ENCODE measurements at places on chromosomes 12 and 14.

GRCh38 chr12:34296143-34297041 is 274.1 kb downstream of the ALG10 start:
- DNase-seq, result peak; percentile 0

DNA sequence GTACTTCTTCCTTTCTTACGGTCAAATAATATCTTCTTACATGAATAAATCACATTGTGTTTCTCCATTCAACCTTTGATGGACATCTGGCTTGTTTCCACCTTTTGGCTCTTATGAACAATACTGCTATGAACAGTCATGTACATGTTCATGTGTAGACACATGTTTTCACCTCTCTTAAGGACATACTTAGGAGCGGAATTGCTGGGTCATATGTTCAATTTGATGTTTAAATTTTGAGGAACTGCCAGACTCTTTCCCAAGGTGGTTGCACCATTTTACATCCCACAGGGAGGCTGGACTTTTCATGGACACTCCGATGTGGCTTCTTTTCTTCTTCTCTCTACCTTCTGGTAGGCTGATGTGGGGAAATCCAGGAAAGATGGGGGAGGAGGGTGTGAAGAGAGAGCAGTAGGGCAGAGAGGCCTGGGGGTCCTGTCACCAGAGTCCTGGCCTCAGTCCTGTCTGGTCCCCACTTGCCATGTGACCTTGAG is 16.8 kb downstream of the LGMN start:
- DNase-seq, result no peak

DNA sequence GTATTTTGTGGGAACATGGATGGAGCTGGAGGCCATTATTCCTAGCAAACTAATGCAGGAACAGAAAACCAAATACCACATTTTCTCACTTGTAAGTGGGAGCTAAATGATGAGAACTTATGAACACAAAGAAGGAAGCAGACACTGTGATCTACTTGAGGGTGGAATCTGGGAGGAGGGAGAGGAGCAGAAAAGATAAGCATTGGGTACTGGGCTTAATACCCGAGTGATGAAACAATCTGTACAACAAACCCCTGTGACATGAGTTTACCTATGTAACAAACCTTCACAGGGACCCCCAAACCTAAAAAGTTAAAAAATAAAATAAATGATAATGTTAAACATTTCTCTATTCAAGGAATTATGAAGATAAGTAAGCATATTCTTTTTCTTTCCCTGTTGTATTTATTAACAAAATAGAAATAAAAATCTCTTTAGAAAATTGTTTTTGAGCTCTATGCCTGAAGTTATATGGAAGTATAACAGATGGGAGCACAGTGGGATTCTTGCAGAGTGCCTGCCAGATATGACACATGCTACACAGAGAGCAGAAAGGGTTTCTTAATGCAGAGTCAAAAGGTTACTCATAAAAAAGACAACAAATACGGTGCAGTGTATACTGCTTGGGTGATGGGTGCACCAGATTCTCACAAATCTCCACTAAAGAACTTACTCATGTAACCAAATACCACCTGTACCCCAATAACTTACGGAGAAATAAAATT is 52.0 kb upstream of the SYNE2 start:
- DNase-seq, result no peak

- DNase-seq, result no peak
Observed at GRCh38 chr12:6734506-6735387, 10.9 kb downstream of the COPS7A start.

GRCh38 chr14:33943096-33943883 is 7.6 kb downstream of the EGLN3 start:
- no peak for DNase-seq

GRCh38 chr12:54060174-54060974 is 6.7 kb downstream of the HOXC4 start:
- DNase-seq, result no peak

DNA sequence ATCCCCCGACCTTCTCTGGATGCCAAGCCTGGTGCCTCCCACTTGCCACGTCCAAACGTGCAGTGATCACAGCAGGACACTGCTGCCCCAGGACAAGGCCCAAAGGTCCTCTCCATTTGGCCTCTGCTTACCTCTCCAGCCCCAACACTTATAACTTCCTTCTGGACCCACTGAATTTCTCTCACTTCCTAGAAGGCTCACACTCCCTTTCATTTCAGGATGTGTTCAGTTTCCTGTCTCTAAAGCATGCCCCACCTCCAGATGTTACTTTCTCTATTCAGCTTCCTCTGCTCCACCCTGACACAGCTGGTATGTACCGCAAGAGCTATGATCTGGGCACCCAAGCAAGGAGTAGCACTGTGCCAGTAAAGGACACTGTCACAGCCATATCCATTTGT is 33.0 kb downstream of the CDKL1 start:
- DNase-seq, result peak; percentile 21

DNA sequence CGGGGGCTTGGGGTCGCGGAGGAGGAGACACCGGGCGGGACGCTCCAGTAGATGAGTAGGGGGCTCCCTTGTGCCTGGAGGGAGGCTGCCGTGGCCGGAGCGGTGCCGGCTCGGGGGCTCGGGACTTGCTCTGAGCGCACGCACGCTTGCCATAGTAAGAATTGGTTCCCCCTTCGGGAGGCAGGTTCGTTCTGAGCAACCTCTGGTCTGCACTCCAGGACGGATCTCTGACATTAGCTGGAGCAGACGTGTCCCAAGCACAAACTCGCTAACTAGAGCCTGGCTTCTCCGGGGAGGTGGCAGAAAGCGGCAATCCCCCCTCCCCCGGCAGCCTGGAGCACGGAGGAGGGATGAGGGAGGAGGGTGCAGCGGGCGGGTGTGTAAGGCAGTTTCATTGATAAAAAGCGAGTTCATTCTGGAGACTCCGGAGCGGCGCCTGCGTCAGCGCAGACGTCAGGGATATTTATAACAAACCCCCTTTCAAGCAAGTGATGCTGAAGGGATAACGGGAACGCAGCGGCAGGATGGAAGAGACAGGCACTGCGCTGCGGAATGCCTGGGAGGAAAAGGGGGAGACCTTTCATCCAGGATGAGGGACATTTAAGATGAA is 630 bp downstream of the FOS start:
- peak; percentile 42 for DNase-seq

DNA sequence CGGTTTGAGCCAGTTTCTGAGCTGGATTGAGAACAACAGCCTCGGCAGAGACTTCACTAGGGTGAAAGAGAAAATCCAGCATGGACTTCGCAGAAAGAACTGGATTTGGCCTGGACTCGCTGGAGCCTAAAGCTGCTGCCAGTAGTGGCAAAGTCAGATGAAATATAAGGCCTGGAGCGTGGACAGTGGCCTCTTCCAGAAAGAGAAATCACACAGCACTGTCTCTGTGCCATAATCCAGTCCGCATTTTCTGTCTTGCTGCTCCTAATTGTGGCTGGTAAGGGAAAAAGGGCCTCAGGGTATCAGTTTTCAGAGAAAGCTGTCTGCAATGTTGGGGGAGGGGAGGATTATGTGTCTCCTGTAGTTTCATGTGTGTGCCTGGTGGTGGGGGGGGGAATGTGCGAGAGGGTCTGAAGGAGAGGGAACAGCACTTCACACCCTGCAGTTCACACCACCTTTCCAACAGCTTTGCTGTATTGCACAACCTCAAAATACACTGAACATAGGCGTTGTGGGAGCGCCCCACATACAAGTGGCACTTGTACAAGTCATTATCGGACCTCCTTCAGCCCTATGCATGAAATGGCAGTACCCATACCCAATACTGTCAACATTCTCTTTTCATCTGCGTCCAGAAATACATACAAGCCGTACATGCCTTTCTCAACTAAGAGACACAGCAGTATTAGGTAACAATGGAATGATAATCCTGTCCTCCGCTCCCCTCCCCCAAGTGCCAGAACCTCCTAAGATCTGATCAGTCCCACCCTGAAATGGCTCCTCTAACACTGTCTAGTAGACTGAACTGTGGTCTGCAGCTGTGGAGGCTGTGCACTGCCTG is 107.5 kb upstream of the ATF7IP start:
- DNase-seq, result peak; percentile 44

GRCh38 chr12:51986834-51987233 is 19.9 kb upstream of the TAMALIN start:
- DNase-seq, result no peak

Measured in activated T-cell treated with anti-CD3 and anti-CD28 coated beads, Interleukin-2, amount 50 U/mL, for 4 hours (primary cell).